Hematopoietic multipotent progenitor cell treated with erythropoietin and hydrocortisone succinate and interleukin-3 and kit ligand, for 6 days (in vitro differentiated cells): ENCODE measurements at places on chromosomes 11 and 22.

DNA sequence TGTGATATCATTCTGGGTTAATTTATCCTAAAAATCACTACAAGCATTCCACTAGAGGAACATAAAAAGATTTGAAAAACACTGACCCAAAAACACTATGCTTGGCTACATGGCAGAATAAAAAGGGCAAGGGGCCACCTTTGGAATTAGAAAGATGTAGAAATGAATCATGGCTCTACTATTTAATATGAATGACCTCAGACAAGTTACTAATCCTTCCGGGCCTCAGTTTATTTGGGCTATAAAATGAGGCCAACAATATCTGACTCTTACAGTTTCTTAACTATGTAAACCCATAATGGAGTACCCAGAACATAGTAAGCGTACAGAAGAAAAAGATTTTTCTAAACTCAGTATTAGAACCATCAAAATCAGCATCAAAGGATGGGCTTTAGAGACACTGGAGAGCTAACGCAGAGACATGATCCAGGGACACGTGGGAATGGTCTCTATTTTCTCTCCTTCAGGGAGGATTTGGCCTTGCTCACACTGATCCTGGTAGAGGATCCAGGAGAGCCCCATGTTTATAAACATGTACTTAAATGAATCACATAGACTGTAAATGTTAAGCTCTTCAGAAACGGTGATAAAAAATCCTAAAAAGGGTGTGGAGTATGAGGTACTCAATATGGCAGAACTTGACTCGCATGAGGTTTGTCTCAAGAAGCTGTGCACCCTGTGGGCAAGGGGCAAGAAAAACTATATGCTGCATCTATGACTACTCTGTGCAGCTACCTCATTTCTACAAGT lies 288.4 kb upstream of the PITPNB start:
- no peak for DNase-seq

- no peak for DNase-seq
Measured at GRCh38 chr11:7636350-7636749, 37.0 kb downstream of the CYB5R2 start.

DNA sequence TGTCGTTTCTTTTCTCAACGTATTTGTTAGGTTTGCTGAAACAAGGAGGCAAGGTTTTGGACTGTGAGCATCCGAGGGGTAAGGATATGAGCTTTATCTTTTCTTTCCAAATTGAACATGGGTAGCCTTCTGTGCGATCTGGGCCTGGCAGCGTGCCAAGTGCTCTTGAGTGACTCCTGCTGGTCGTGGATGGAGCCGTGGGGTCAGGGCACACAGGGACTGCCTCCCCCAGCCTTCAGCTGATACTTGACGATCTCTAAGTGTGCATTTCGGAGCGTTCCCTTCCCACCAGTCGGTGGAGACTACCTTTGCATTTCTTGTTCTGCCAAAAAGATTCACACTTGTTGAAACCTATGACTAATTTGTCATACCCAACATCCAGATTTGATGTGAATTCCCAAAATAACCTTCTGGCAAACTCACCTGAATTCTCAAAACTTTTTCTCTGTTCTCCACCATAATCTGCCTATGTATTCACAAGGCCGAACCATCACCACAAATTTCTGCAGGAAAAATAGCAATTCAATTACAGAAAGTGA lies 40.1 kb upstream of the CLMP start:
- DNase-seq = peak; percentile 68

GRCh38 chr11:102989379-102990047 lies 34.0 kb upstream of the MMP13 start:
- DNase-seq = no peak

DNA sequence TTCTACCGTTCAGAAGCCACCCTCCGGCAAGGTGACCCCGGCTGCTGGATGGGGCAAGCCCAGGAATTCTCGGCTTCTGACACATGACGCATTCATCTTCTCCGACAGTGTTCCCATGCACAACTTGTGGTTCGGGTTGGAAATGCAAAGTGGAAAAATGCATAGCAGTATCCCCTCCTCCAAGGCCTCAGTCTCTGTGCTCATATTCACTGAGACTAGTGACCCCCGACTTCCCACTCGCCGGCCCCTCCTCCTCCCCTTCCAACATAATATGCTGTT lies 70.0 kb upstream of the NTM start:
- no peak for DNase-seq

GRCh38 chr11:105179542-105180278 lies 40.1 kb upstream of the CARD18 start:
- no peak for DNase-seq

GRCh38 chr11:75202195-75202594 lies 38.4 kb upstream of the TPBGL start:
- DNase-seq = no peak

GRCh38 chr11:46247659-46248058 lies 29.8 kb upstream of the CREB3L1 start:
- DNase-seq = peak; percentile 61

- peak; percentile 82 for DNase-seq
Measured at GRCh38 chr11:67268081-67268961, 2.0 kb downstream of the GRK2 start.

DNA sequence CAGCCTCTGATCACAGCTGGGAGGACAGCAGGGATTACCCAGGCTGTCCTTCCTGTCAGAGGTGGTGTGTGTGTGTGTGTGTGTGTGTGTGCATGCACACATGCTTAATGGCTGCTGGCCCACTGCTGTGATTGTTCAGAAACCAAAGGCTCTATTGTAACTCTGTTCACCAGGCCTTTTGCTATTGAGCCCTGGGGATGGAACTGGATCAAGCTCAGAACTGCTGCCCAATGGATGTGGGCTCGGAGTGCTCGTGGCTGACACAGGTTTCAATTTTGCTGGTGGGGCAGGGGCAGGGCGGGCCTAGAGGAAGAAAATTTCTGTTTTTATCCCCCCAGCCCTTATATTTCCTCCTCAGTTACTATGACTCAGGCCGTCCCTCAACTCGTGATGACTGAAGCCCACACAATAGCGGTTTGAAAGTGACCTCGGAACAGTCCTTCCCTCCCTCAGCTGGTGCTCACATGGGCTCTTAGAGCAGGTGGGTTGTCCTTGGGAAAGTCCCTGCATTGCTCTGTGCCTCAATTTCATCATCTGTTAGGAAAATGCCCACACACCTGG lies 359.3 kb downstream of the TENM4 start:
- DNase-seq = no peak

GRCh38 chr11:114987186-114987760 lies 308.9 kb downstream of the NXPE2 start:
- DNase-seq = no peak

- no peak for DNase-seq
Measured at GRCh38 chr11:10301656-10302358, 3.1 kb upstream of the ADM start.

DNA sequence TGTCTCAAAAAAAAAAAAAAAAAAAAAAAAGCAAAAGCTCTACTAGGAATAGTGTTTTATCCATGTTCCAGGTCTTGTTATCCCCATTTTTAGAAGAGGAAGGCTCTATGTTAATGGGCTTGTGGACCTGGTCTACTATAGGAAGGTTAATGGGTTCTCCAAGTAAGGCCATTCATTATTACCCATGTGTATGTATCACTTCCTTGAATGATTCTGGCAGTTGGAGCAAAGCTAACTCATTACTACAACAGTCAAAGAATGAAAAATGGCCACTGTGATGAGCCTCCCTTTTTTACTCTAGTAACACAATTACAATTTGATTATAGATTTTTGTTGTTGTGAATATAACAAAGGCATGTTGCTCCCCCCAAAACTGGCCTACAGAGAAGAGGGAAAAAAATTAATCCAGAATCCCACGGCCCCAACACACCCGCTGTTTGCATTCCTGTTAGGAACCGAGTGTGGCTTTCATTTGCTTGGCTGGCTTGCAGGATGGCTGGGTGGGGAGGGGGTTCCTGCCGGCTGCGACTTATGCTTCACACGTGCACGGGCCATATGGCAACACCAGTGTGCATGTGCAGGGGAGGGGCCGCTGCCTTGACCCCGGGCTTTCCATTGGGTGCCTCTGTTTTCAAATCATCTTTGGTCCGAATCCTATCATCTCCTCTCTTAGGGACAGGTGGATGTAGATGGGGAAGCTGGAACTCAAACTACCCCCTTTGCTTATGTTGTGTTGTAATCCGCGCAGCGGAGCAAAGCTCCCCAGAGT lies 148.8 kb downstream of the HIPK3 start:
- no peak for DNase-seq
